ENCODE measurements at places on chromosomes 12 and 14.

- DNase-seq: no peak
Measured at GRCh38 chr12:48556631-48557030, 13.2 kb downstream of the LALBA start.

- no peak for DNase-seq
Measured at GRCh38 chr12:94841177-94841576, 162.3 kb downstream of the NDUFA12 start.

DNA sequence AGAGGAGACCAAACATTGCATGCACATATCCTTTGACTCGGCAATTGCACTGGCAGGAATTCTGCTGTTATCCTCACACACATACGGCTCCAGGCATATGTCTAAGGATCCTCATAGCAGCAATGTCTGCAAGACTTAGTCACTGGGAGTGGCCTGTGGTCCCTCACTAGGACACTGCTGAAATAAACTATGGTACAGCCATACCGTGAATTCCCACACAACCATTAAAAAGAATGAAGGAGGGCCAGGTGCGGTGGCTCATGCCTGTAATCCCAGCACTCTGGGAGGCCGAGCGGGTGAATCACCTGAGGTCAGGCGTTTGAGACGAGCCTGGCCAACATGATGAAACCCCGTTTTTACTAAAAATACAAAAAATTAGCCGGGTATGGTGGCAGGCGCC is 105.1 kb downstream of the ZFP36L1 start:
- DNase-seq: peak; percentile 56

DNA sequence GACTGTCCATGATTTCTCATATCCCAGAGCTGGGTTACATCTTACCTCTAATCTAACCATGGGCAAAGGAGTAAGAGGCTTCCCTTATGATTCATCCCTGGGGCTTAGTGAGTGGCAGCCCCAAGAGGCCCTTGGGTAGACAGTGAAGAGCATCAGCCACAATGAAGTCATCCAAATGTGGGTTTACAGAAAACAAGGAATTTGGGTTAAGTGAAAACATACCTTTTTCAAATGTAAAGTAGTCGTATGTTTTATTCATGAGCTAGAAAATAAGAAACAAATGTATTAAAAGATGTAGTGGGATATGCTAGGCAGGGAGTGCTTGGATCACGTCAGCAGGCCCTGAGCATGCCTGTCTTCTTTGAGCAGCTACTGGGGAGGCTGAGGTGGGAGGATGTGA is 54.0 kb upstream of the ELK3 start:
- DNase-seq: peak; percentile 23

- DNase-seq: no peak
Measured at GRCh38 chr12:51076236-51076930, 7.0 kb downstream of the CSRNP2 start.

- no peak for DNase-seq
Measured at GRCh38 chr14:100153560-100153959, 5.9 kb downstream of the DEGS2 start.

DNA sequence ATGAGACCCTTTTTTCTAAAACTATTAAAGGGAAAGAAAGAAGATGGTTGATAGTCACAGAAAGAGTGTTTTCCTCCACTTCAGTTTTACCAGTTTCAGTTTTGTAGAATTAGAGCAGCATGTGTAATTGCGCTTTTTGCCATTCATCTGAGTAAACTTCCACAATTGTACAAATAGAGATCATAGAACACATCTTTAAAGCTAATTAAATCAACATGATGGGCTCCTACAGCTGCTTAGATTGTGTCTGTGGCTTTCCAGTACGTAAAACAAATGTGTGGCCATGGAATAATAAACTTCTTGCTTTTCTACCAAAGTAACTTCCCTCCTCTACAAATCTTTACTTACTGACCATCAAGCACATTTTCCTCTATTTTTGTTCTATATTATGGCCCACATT is 84.2 kb upstream of the LRIG3 start:
- DNase-seq: no peak

DNA sequence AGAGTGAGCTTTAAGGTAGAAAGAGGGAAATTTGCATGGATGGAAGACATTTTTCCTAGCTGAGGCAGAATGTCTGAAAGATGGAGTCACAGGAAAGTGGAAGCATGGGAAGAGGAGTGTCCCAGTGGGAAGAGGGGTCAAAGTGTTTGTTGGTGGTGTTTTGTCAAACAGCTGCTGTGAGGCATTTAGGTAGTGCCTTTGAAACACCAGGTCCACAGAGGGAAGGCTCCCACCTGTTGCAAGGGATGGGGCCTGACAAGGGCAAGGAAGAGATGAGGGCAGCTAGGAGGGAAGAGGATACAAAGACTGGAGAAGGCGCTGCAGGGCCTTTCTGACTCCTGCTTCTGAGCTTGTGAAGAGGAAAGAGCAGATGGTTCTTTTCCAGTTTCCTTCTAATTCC is 91.8 kb upstream of the CISTR start:
- DNase-seq: no peak

- DNase-seq: peak; percentile 45
Measured at GRCh38 chr12:91383099-91383498, 200.5 kb upstream of the DCN start.

DNA sequence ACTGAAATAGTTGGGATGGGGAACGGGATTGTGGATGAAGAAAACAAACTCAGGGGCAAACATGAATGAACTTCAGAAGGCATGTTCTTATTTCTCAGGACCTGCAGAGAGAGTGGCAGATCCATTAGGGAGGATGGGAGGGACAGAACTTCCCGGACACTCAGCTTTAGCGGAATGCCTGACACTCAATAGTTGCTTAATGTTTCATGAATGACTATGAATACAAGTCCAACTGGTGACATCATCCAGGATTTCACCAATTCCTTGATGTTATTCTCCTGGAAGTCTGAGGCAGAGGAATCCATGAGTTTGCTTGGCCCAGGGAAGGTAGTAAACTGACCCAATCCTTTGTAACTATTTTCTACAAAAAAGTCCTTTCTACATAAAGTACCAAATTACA is 37.8 kb upstream of the LRRC10 start:
- peak; percentile 97 for DNase-seq

- no peak for DNase-seq
Measured at GRCh38 chr14:99870617-99871016, 77.4 kb downstream of the EML1 start.

DNA sequence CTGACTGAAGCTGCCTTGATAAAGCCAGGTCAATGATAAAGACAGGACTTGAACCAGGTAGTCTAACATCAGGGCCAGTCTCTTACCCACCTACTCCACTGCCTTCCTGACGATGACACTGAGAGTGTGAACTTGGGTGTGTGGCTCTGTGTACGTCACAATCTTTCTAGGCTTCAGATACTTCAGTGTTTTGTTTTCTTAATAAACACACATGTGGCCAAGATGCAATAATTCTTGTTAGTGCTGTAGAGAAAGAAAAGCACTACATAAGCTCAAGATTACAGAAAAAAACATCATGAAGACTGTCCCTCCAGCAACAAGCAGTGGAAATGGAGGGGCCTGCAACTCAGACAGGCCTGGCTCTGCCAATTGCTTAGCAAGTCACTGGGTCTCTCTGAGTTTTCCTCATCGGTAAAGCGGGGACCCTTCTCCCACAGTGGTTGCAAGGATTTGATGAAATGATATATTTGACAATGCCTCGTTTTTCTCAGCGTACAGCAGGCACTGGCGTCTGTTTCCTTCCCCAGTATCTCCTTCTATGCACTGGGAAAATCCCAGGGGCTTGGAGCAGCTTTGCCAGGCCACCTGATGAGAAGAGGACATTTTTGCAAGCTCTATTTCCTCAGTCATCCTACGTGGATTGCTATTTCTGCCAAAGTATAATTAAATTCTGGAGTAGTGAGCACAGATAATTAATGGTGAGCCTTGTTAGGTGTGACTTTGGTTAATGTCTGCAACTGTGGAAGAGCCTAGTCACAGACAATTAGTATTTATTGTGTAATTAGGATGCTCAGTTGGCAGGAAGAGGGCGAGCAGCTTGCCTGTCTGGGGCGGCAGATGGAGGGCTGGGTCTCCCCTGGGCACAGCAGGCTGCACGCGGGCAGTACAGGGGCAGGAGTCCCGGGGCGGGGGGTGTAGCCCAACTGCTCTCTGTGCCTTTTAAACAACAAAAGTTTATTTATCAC is 55.8 kb upstream of the CHGA start:
- no peak for DNase-seq

DNA sequence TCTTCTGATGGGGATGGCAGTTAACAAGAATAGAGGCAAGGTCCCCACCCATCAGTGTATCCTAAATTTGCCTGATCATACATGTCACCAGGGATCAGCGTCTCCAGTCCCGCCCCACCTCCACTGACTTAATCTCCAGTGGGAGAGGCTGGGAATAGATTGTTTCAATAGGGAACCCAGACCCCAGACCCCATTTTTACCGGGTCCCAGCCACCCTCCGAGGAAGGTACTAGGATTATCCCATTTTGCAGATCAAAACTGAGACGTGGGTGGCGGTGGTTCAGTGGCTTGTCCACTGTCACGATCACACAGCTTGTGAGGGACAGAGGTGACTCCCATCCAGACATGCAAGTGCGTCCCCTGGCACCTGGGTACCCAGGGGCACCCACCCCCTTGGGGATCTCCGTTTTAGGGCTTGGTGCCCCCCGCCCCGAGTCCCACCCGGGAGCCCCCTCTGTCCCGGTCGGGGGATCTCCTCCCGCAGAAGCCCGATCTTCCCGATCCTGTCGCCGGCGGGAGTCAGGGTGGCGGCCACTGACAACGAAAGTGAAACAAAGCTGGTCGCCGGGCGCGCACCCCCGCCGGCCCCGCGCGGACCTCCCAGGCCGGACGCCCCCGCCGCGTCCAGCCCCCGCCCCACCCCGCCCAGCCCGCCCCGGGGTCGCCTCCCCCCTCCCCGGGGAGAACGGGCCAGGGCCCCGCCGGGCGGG is 523 bp downstream of the WSB2 start:
- DNase-seq: no peak

DNA sequence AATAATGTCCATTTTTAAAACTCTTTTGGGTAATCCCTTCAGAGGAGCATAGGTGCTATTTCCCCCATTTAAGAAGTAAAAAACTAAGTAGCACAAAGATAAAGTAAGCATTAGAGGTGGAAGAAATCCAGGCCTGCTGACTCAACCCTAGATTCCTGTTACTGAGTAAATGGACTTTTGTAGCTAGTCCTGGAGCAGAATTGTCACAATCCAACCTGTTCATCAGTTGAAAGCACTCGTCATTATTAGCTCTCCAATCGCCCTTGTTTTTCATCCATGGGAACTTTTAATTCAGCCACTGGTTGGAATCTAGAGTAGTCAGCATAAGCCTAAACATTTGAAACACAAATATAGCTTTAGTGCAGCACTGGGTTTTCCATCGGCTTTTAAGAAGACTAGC is 139.5 kb upstream of the AMIGO2 start:
- DNase-seq: peak; percentile 45

GRCh38 chr12:92947589-92948215 is 18.6 kb upstream of the EEA1 start:
- no peak for DNase-seq

DNA sequence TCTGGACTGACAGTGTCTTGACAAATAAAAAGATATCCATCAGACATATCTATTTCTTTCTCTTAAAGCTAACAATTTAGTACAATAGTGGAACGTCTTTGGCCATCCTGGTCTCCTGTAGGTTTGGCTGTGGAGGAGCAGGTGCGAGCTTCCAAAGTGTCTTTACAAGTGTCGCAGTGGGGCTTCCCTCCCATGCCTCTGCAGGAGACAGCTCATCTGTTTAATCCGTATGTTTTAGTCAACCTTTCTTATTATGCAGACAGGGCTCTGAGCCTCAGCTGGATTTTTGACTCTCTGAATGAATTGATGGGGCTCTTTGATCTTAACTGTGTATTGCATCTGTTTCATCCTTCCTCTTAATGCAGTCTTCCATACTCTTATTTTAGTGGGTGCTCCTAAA is 57.5 kb downstream of the RMST start:
- no peak for DNase-seq

GRCh38 chr14:44099743-44100488 is 407.2 kb downstream of the FSCB start:
- DNase-seq: no peak

GRCh38 chr12:65879878-65880277 is 55.6 kb downstream of the HMGA2 start:
- peak; percentile 83 for DNase-seq
